ENCODE measurements at places on chromosomes 2 and 18.

- no peak for DNase-seq
Observed at GRCh38 chr2:140876015-140876414, 1254.8 kb downstream of the LRP1B start.

DNA sequence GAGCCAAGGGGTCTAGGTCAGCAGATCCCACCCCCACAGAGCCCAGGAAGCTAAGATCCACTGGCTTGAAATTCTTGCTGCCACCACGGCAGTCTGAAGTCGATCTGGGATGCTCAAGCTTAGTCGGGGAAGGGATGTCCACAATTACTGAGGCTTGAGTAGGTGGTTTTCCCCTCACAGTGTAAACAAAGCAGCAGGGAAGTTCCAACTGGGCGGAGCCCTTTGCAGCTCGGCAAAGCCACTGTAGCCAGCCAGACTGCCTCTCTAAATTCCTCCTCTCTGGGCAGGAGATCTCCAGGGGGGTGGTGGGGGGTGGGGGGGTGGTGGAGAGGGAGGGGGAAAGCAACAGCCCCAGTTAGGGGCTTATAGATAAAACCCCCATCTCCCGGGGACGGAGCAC, 419.5 kb downstream of the NUP35 start:
- no peak for DNase-seq

- DNase-seq = no peak
Observed at GRCh38 chr2:102094917-102095316, 47.6 kb upstream of the IL1R1 start.

GRCh38 chr2:393711-394696, 106.1 kb upstream of the ALKAL2 start:
- peak; percentile 95 for DNase-seq

DNA sequence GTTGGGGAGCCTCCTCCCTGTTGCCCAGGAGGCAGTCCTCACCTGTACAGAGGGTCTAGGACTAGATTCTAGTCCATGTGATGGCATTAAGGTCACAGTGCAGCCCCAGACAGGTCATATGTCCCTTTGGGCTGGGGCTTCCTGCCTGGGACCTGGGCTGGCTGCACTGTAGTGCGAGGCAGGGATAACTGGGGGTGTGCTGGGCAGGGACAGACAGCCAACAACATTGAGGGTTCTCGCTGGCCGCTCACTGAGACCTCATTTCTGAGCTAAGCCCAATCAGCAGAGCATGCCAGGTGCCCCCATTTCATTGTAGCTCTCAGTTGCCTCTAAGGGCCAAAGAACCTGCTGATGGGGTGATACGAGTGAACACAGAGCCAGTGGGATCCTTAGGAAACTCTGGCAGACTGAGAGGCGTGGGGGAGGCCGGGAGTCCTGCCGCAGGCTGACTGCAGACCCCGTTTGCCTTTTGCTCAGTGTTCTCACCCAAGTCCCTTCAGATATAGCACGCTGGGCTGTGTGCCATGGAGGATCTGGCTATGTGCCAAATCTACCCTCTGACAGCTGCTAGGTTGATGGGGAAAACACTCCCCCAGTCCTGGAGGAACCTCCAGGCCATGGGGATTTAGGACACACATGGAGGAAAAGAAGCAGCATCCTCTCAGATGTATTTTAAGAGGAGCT, 51.9 kb downstream of the DYSF start:
- DNase-seq = no peak

- no peak for DNase-seq
Observed at GRCh38 chr18:74595431-74595830, 2.2 kb upstream of the ZNF407 start.

DNA sequence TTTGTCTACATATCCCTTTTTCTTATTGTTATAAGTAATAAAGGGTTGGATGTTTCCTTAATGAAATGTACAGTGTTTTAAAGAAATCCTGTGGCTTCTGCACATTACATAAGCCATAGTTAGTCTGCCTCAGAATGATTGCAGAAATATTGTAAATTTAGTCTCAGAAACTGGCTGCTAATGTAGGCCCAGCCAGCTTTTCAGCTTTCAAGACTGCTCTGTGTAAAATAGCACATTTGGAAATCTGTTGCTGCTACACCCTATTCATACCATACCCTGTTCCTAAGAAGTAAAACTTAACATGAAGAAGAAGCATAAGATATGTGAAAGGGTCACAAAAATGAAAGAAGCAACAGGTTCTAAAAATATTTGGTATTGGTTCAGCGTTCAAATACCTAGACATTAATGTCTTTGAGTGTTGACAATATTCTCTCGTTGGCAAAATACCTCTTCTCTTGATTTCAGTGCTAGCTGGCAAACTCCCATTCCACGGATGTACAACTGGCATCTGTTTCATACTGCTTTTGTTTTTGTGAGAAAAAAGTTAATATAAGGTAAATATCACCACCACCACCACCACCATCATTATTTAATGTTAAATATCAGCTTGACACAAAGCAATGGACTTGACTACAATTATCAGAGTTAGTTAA, 19.2 kb upstream of the NCKAP1 start:
- no peak for DNase-seq

- DNase-seq = no peak
Observed at GRCh38 chr18:50849419-50849821, 29.5 kb upstream of the ME2 start.

GRCh38 chr2:195820373-195820772, 163.3 kb downstream of the SLC39A10 start:
- DNase-seq = peak; percentile 1

- DNase-seq = no peak
Observed at GRCh38 chr18:79498662-79499061, 102.9 kb downstream of the NFATC1 start.

All from kidney glomerular epithelial cell (primary cell).